ENCODE measurements at places on chromosomes 12 and 14. TPM values are rescaled to one million over a fixed set of nuclear protein-coding genes. Genes with fewer than 3 reads are reported as not detected.

GRCh38 chr12:82867762-82868500, 181.2 kb downstream of the TMTC2 start:
- no peak for DNase-seq

- DNase-seq = no peak
Measured at GRCh38 chr12:83823386-83824045, 1089.1 kb downstream of the SLC6A15 start.

CMA1 gene
- polyA plus RNA-seq = not detected

CPNE6 gene
- not detected for polyA plus RNA-seq

GRCh38 chr14:95067526-95067925, 89.8 kb downstream of the DICER1 start:
- no peak for DNase-seq

PSMC6 gene
- 91.9 TPM for polyA plus RNA-seq

- DNase-seq = no peak
Measured at GRCh38 chr12:72271451-72272090, 599 bp upstream of the TRHDE start.

KRT78 gene
- polyA plus RNA-seq = not detected

DNA sequence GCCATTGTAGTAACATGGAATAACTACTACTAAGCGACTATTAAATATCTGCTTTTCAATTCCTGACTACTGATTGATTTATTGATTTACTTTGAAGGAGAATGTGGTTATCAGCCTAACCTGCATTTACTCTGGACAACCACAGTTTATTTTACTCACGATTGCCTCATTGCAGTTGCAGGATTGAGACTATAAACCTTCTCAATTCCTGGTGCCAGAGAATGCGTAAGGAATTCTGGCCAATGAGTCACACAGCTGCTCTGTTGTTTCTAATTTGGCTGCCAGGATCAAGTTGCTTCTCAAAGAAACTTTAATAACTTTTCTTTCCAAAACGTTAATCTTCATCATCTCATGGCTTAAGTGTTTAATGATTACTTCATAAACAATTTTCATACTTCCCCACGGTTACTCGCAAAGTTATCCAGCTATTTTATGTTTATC, 13.1 kb upstream of the TMTC1 start:
- peak; percentile 87 for DNase-seq

SDR9C7 gene
- not detected for polyA plus RNA-seq

- DNase-seq = no peak
Measured at GRCh38 chr12:75389061-75389460, 1.8 kb upstream of the GLIPR1L2 start.

SLC6A15 gene
- 1.4 TPM for polyA plus RNA-seq

DNA sequence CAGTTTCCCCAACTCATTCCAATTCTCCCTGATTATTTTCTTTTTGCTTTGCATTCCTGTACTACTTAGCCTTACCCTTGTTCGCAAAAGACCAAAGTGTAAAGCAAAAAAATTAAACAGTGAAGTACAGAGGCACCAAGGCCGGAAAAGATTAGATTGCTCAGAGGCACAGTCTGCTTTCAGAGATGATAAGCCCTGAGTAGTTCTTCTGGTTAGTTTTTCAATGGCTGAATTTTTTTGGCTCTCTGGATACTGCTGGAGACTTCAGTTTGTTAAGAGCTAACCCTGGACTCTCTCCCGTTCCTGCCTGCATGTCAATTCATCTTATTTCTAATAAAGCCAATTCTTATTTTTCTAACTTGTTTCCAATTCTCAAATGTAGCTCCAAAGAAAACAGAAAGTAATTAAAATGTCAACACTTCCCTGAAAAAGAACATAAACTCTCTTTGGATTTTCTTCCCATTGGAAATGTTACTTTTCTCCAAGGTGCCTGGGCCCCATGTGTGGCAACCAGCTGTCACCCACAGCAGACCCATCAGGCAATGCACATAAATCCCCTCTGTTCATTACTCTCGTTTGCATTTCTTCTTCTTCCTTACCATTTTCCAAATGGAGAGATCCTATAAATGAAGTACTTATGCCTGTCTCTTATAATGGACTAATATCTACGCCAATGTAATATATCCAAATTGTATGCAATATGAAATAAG, 142.8 kb downstream of the BTG1 start:
- DNase-seq = no peak

DNA sequence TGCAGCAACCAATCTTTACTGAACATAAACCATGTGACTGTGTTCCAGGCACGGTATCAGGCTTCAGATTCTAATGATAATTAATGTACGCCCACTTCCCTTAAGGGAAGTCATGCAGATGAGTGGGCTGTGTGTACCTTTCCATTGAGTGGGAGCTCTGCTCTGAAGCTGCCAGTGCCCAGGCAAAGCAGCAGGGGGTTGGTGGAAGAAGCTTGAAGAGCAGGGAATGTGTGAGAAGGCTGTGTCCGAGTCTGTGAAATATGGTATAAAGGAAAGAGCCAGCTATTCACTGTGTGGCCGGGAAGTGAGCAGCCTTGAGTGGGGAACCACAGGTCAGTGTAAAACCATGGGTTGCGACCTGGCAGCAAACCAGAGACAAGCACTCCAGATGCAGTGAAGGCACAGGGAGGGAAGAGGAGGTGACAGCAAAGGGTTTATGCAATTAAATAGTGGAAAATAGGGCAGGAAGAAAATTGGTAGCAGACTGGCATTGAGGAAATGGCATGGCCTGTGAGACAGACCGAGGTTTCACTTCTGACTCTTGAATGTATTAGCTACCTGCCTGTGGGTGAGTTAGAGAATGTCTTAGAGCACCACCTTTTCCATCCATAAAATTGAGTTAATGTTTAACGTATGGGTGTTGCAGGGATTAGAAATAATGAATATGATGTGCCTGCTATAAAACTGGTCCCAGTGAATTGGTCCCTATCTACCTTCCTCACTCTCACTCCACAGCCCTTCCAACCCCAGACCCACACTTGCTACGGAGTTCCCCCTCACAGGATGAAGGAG, 116.4 kb downstream of the NTF3 start:
- DNase-seq = no peak

ALG10B gene
- 3.7 TPM for polyA plus RNA-seq

- DNase-seq = no peak
Measured at GRCh38 chr12:62859321-62859737, 75.6 kb downstream of the PPM1H start.

SCN8A gene
- polyA plus RNA-seq = 12.5 TPM

- no peak for DNase-seq
Measured at GRCh38 chr12:130405332-130405731, 67.6 kb downstream of the PIWIL1 start.

DNA sequence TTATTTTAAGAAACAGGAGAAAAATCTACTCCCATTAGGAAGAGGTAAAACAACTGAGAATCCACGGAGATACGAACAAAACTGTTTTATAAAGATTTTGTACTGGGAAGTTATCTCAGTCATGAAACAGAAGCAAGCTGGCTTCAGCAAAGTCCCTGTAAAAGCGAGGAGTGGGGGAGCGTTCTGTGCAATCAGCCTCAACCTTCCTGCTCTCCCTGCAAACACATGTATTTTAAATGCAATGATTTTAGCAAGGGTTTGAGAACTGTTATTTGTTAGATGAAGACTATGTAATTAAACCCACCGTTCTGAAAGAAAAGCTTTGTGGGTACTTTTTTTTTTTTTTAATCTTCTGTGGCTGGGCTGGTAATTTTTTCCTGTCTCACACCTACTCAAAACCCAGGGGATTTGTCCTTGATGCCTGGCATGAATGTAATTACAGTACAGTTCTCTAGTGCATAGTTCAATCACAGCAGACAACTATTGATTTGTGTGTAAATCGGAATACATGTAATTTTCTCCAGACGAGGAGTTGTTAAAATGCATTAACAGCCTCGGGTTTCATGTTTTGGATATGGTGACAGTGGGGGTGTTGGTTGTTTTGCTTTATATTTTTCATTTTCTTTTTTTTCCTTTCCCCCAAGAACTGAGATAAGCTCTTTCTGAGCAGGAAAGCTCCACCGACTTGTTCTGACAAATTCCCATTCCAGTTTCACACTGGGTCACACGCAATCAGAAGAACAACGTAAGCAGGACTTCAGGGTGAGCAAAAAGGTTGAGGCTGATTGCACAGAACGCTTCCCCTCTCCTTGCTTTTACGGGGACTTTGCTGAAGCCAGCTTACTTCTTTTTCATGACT, 153.6 kb downstream of the PHLDA1 start:
- peak; percentile 33 for DNase-seq

CBLN3 gene
- polyA plus RNA-seq = 2.3 TPM

GRCh38 chr12:57603324-57603723, 1.3 kb upstream of the DTX3 start:
- DNase-seq = no peak

GRCh38 chr12:89856431-89856830, 147.8 kb upstream of the ATP2B1 start:
- DNase-seq = no peak

AKAP5 gene
- polyA plus RNA-seq = 0.77 TPM

DNA sequence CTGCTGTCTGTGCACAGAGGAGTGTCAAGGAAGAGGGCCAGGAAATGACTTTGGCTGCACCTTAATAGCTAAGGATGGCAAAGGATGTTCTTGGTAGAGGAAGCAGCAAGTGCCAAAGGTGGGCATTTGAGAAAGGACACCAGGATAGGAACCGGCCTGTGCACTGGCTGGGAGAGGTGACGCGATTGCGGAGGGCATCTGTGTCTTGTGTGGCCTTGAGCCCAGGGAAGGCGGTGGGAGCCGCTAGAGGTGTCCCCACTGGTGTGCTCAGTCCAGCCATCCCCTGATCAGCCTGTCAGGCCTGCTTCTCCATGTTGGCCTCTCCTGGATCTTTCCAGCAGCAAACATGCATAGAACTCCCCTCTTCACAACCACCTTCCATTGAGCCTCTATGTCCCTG, 30.2 kb downstream of the PAPLN start:
- no peak for DNase-seq

KLRF1 gene
- polyA plus RNA-seq = not detected

NRXN3 gene
- 0.96 TPM for polyA plus RNA-seq

DNA sequence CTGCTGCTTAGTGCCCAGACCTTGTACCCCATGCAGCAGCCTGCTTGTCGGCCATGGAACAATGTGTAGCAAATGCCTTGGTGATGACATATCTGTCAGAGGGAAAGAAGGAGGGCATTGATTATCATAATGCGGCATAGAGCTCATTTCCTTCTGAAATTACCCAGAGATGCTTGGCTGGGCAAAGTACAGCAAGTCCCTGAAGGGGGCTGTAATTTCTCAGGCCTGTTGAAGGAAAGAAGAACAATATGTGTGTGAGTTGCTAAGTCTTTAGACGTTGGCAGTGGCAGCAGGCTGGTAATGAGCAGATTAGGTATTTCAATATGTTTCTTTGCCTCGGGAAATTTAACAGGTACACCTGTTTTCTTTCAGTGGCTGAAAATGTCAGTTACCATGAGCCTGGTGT, 128.6 kb downstream of the CRADD start:
- no peak for DNase-seq

DNA sequence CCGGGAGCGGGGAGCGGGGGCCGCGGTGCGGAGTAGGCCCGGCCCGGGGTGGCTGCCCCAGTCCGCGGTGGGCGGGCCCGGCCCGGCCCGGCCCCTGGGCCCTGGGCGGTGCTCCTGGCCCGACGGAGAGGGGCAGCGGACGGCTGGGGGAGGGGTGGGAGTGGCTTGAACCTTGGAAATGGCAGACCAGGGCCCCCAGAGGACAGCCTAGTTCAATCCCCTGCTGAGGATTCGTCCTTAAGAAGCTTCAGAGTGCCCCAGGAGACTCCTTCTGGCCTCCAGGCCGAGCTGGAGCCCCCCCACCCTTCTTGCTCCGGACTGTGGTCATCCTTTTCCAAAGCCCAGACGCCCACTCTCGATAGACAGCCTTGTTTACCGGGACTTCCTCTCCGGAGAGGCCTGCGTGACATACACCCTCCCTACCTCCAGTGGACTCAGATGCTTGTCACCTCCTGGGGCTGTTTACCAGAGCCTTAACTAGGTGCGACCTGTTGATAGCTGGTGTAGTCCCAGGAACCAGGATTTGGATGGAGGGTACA, 458 bp downstream of the KHNYN start:
- DNase-seq = no peak

- no peak for DNase-seq
Measured at GRCh38 chr14:52086711-52087110, 17.9 kb upstream of the NID2 start.

DNA sequence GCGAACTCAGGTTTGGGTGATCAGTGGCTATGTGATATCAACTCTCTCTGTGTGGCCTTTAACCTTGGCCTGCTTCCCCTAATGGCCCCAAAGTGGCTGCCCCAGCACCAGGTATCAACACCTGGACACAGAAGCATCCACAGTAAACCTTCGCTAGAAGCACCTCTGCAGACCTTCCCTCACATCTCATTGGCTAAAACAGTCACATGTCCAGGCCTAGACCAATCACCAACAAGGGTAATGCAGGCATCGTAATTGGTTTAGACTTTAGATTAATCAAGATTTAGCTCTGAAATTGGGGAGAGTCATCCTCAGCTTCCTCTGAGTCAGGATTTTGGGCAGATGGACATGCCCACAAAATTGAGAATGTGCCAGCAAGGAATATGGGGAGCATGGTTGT, 92.5 kb upstream of the MYL2 start:
- DNase-seq = no peak

DNA sequence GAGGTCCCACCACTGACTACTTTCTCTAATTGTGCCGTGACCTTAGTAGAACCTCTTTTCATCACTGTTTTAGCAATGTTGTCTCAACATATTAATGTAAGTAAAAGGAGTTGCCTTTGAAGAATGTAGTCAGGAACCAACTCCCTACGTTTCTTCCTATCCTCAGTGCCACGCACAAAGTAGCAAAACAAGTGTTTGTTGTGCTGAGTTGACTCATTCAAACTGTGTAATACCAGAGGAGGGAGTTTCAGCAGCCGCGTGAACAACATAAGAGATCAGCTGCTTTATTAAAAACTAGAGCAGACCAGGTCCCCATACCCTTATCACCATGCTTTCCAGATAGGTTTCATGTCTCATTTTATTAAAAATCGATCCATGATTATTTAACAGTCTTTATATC, 19.1 kb downstream of the PLBD1 start:
- no peak for DNase-seq

DNA sequence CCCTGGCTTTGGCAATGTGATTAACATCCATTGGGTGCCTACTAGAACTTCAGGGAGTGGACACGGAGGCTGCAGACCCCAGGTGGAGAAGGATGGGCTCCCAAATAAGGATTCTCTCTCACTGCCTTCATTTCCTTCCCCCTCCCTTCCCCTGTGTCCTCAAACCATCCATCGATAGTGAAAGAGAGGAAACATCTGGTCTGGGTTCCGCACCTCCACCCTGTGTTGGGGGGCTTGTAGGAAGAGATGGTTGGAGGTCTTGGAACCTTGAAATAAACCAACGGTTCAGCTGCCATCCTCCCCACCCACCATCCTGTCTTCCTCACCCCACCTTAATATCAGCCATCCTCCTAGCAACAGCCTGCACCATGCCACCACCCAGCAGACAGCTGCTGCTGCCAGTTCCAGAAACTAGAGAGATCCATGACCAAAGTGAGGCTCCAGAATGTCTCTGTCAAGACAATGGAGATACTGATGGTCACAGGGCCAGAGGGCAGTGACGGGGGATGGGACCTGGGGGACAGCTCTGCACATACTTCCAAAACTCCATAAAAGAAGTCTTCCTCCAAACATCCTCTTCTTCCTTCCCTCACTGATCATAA, 153.1 kb upstream of the CCND2 start:
- DNase-seq = no peak

- DNase-seq = no peak
Measured at GRCh38 chr12:76532520-76532919, 27.1 kb downstream of the OSBPL8 start.

GRCh38 chr14:104306450-104307040, 168.2 kb downstream of the KIF26A start:
- DNase-seq = no peak

NFATC4 gene
- polyA plus RNA-seq = 42.0 TPM

GRCh38 chr14:87628129-87628528, 364.9 kb downstream of the GALC start:
- DNase-seq = peak; percentile 10
